Activated T-cell treated with anti-CD3 and anti-CD28 coated beads, Interleukin-2, amount 50 U/mL, for 48 hours (primary cell): ENCODE measurements at places on chromosomes 13 and 19.

GRCh38 chr19:50975766-50976165 lies 6.4 kb upstream of the KLK6 start:
- no peak for DNase-seq

- DNase-seq, result no peak
Observed at GRCh38 chr13:100196375-100196774, 107.5 kb downstream of the PCCA start.

- no peak for DNase-seq
Observed at GRCh38 chr13:24175847-24176246, 15.3 kb downstream of the SPATA13 start.

DNA sequence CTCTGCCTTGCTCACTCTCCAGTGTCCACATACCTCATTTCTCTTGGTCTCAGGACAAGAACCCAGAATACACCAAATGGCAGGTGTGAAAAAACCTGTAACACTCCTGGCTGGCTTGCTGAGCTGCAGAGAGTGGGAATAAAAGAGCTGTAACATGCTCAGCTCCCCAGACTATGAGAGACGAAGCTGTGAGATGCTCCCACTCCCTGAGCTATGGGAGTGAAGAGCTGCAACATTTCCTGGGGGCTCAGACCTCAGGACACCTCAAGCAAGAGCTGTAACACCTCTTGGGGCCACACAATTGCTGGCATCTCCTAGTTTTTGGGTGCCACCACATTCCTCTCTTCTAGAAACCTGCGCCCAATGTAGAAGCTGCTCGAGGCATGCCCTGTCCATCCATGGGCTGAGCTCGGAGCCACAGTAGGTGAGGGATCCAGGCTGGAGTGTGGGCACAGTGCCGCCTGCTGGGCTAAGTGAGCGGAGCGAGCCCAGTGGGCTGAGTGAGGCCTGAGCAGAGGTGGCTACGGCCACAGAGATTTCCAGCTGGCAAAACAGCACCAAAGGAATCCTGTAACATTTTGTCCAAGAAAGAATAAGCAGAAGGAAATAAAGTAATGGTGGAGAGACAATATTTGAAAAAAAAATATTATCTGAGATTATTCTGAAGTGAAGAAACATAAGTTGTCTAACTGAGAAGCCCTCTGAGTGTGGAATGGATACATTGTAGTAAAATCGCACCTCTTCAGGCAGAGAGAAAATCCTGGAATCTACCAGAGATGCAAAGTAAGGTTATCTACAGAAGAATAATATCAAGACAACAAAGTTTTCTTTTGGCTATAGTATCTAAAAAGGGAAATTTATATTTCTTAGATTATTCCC lies 186.2 kb upstream of the PCDH9 start:
- DNase-seq, result no peak
